Hypothalamus (tissue), 51 donors: ENCODE measurements at places on chromosomes 3 and 15.

DNA sequence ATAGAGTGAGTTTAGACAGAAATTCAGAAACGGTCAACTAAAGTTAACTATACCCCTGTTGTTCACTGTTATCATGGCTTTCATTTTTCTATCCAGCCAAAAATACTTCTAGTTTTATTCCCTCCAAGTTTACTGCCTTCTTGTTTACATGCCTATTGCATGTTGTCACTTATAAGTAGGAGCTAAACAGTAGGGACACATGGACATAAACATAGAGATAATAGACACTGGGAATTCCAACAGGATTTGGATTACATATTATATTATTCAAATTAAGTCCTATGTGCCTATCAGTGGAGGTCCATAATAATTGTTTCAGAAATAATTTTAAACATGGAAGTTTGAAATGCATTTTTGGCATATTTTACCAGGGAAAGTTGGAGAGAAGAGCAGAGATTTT lies 269.1 kb upstream of the ZNF717 start:
- DNase-seq: no peak

DNA sequence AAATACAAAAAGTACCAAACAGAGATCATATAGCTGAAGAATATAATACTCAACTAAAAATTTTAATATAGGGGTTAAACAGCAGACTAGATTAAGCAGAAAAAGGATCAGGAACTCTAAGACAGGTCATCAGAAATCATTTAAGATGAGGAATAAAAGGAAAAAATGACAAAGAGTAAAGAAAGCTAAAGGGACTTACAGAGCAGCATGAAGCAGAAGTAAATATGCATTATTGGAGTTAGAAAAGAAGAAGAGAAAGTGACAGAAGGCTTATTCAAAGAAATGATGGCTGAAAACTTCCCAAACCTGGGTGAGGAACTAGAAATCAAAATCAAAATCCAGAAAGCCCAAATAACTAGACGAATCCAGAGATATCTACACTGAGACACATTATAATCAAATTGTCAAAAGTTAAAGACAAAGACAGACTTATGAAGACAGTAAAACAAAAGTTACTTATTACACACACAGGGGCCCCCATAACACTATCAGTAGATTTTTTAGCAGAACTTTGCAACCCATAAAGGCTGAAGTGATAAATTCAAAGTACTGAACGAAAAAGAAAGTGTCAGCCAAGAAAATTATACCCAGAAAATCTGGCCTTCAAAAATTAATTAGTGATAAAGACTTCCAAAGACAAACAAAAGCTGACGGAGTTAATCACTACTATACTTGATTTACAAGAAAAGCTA lies 95.6 kb downstream of the SCAPER start:
- no peak for DNase-seq

GRCh38 chr3:54710954-54711353 lies 216.9 kb downstream of the LRTM1 start:
- no peak for DNase-seq

DNA sequence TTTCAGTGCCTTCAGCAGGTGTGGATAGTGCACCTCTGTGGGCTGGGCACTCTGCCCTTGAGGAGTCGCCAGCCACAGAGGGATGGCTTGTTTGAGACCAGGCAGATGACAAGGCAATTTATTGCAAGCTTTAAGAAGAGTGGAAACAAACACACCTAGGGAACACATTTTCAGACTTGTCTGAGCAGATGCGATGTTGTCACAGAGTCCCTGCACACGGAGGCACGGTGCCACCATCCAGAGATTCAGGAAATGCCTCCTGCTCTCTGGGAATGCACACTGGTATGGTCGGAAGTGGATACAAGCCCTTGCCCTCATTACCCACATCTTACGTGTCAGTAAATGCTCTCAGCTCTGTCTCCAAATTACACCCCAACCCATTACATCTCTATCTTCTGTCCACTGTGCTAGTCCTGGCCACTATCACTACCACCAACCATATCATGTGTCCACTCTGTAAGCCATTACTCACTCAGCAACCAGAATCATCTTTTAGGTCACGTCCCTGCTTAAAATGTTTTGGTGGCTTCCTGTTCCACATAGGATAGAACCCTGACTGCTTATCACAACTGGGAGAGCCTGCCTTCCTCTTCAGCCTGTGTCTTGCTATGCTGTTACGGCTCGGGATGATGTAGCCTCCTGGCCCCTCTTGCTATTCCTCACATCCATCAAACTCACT lies 196.9 kb downstream of the SLCO3A1 start:
- DNase-seq: no peak

GRCh38 chr3:16923112-16923511 lies 38.4 kb downstream of the PLCL2 start:
- no peak for DNase-seq

DNA sequence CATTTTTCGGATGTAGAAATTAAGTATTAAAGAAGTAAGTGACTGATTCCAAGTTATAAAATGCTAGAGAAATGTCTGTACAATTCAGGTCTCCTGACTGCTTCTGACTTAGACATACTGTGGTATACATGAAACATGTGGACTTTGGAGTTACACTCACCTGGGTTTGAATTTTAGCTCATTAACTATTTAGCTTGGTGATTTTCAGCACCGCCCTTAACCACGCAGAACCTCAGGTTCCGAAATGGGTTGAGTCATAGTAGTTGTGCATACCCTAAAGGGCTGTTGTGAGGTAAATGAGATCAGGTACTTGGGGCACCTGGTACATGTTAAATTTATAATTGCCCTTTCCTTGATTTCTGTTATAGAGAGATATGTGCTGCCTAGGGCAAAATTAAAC lies 32.9 kb upstream of the UTS2B start:
- DNase-seq: no peak
